Activated T-helper 1 cell treated with Interleukin-2 at 50 U/mL for 16 hours (primary cell): ENCODE measurements at places on chromosomes 2 and 18.

GRCh38 chr2:90207454-90208058 lies 1516.1 kb downstream of the RPIA start:
- DNase-seq, result no peak

DNA sequence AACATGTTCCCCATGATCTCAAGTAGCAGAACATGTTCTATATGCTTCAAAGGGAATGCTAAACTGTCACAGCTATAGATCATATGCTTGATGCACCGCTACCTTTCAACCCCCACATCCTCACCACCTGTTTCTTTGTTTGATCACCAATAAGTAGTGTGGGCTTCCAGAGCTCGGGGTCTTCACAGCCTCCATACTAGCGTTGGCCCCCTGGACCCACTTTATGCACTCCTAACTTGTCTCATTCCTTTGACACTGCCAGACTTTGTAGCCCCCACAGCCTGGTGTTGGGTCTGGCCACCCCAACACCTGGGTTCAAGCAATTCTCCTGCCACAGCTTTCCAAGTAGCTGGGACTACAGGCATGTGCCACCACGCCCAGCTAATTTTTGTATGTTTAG lies 11.6 kb upstream of the RBM44 start:
- no peak for DNase-seq

DNA sequence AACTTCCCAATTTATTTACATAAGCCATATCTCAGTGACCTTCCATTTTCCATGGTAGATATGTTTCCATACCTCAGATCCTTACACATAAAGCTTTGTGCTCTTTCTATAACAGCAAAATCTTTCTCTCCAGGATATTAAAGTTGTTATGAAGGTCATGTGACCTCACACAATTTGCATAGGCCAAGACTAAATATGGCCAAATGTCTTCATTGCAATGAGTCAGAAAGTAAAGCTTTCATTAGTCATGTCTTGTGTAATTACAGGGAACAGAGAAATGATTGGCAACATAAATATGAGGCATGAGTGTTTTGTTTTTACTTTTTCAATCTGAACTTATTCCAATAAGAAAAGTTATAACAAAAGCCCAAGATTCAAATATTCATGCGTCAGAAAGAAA lies 243.5 kb downstream of the ASXL3 start:
- DNase-seq, result no peak

DNA sequence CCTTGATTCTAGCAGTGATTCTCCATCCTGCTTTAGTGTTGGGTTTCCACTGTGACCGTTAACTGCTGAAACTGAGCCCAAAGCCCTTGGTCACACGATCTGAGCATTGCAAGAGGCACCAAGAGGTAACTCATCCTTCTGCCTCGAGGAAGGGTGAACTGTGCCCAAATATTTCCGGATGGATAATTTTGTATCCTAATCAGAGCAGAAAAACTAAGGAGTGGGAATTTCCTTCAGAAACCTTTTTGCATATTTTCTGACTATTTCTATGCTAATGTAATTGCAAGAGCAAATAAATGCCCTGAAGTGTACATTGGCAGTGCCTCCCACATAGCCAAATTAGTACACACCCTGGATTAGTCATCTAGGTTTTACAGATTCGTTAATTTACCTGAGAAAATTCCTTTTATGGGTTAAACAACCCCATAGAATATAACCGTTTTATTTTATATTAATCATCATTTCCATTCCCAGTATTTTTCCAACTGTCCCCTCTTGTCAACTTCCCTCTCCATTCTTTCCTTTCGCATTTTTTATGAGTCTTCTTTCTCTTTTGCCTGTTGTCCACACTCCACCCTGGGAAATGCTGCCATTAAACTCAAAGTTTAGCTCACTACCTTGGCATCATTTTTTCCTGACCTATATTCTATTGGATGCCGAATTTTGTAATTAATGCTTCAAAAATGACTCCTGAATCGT lies 31.7 kb upstream of the COBLL1 start:
- DNase-seq, result no peak

GRCh38 chr2:222547083-222547482 lies 108.8 kb downstream of the FARSB start:
- DNase-seq, result no peak

DNA sequence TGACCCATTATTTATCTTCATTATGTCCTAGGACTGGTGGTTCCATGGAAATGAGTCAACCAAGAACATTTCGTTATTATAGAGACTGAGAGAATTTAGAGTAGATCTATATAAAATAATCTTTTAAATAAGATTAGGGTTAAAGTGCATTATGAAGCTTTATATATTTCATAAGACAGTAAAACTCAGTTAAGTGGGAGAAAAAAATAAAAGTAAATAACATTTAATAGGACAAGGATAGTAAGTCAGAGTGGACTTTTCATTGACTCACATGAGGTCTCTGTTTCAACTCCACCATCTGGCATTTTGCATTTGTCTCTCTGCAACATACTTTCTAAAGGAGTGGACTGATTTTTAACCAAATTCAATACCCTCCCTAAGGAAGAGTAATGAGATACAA lies 125.3 kb upstream of the CCDC68 start:
- DNase-seq, result no peak

GRCh38 chr2:2321200-2321540 lies 9.9 kb downstream of the MYT1L start:
- DNase-seq, result no peak

- no peak for DNase-seq
Observed at GRCh38 chr2:55019526-55020258, 30.6 kb downstream of the RTN4 start.

GRCh38 chr2:23036629-23037028 lies 348.4 kb upstream of the KLHL29 start:
- DNase-seq, result no peak

DNA sequence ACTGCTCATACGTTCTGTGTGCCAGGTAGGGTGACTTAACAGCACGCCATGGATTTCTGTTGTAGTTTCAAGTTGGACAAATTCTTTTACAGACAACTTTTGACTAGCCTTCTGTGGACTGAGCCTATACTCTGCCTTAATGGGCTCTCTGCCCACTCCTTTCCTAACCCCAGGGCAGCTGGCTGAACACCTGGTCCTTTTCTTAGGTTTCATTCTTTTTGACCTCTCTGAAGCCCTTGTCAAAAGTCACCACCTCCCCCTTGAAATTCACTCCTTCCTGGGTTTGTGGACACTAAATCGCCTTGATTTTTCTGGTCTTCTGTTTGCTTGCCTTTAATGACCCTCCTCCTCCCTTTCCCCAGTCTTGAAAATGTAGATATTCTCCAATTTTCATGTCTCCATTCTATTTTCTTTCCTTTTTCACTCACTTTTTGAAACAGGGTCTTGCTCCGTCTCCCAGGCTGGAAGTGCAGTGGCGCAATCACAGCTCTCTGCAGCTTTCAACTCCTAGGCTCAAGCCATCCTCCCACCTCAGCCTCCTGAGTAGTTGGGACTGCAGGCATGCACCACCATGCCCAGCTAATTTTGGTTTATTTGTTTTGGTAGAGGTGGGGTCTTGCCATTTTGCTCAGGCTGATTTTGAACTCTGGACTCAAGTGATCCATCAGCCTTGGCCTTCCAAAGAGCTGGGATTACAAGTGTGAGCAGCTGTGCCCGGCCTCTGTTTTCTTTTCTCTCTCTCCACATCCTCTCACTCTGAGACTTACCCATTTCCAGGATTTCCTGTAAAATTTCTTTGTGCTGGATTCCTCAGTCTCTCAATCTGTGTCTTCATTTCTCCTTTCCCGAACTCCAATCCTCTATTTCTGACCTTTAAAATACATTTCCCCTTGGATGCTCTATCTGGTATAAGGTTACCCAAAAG lies 112.9 kb downstream of the PLB1 start:
- DNase-seq, result no peak

GRCh38 chr2:40032650-40033319 lies 253.7 kb upstream of the THUMPD2 start:
- DNase-seq, result no peak

DNA sequence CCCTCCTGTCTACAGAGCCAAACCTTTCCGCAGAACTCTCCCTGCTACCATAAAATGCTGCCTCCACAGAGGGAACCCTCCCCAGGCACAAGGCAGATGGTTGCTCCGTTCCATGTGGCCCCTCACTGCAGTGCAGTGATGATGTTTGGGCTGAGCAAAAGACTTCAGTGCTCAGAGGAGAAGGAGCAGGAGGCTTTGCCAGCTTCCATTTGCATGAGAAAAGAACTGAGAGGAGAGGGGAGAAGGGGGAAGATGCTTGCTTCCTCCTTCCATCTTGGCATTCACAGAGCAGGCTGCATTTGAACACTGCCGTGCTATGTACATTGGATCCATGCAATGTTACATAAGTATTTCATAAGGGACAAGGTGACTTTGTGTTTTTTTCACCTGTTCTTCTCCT lies 46.6 kb upstream of the TMEM200C start:
- no peak for DNase-seq

GRCh38 chr2:192398236-192398635 lies 203.5 kb upstream of the TMEFF2 start:
- no peak for DNase-seq

DNA sequence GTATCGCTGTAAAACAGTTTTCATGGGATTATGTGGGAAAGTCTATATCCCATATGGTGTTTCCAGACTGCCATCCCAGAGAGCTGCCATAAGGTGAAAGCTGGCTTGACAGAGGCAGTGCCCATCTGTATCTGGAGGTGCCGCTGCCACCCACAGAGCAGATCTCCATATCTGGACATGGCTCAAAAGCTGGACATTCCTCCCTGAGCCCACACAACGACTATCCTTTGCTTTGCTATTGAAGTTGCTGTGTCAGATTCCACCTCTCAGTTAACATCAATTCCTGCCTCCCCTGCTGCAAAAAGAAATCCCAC lies 55.2 kb downstream of the RND3 start:
- DNase-seq, result no peak

GRCh38 chr2:226561962-226562361 lies 237.7 kb downstream of the IRS1 start:
- DNase-seq, result no peak

GRCh38 chr2:102839668-102840388 lies 78.0 kb downstream of the TMEM182 start:
- DNase-seq, result no peak

DNA sequence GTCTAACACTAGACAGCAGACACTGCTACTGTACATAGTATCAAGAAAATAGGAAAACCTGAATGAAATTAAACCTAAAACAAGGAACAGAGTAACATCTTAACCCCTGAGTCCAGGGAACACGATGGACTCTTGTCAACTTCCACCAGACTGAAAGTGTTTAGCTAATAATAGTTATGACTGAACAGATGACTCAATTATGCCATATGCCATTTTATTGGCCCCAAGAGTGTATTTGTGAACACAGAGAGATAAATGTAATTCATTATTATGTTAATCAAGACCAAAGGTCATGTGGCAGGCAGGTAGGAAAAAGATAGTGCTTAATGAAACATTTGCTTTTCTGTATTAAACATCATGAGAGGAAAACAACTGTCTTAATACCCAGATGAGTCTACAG lies 58.0 kb downstream of the NYAP2 start:
- no peak for DNase-seq

DNA sequence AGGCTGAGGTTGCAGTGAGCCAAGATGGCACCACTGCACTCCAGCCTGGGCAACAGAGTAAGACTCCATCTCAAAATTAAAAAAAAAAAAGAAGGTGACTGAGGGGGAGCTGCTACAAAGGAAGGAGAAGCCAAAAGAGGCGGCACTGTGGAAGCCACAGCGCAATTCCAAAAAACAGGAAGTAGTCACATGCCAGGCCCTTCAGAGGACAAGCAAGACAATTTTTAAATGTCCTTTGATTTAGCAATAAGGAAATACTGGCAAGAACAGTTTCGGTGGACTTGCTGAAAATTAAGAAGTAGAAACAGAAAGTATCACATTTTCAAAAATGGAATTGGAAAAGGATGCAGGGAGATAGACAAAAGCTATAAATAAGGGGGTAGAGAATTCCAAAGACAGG lies 122.8 kb downstream of the OSBPL1A start:
- DNase-seq, result no peak

GRCh38 chr2:129802290-129802689 lies 177.2 kb upstream of the RAB6C start:
- no peak for DNase-seq

DNA sequence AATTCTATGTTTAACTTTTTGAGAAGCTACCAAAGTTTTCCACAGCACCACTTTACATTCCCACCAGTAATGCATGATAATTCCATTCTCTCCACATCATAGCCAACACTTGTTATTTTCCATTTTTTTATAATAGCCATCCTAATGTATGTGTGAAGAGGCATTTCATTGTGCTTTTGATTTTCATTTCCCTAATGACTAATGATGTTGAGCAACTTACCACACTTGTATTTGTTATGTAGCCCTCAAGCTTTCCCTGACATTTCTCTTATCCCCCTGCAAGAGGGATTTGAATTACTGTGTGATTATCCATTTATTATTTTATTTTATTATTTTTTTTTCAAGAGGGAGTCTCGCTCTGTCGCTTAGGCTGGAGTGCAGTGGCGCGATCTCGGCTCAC lies 23.6 kb upstream of the SOS1 start:
- no peak for DNase-seq

DNA sequence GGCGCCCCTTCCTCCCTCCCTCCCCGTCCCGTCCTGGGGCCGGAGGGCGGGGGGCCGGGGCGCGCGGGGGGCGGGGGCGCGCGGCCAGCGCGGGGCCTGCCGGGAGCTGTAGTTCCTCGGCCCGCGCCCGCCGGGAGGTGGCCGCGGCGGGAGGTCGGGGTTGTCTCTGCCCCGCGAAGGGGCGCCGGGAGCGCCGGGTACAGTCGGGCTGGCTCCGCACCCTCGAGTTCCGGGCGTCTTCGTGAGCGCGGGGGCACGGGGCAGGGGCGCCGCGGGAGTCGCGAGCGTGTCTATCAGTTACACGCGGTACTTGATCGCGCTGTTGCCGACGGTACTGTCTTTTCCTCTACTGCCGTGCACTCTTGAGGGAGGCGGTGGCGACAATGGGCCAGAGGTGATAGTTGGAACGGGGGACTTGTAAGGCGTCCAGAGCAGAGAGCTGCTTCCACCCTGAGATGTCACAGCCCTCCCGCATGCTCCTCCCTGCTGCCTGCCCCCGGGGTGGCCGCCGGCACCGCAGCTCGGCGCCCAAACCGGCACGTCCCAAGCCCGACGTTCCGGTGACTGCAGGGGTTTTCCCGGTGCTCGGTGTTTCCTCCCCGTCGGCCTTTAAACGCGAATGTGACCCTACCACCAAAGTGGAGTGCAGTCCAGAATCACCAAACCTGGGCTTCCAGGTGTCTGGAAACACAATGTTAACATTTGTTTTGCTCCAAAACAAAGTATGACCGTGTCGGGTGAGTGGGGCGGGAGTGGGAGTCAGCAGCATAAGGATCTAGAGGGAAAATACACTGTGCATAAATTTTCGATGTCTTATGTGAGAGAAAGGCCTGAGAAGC lies at the start of gene PRKD3:
PRKD3 (minus strand) TSS at position 48 of the 839 bp plus-strand sequence. CDS start 8,309 bp downstream, outside the sequence.
- DNase-seq, result peak; percentile 13

- no peak for DNase-seq
Observed at GRCh38 chr18:46034230-46034629, 37.8 kb downstream of the PSTPIP2 start.

GRCh38 chr2:97701851-97702465 lies 11.4 kb upstream of the ZAP70 start:
- DNase-seq, result no peak

- DNase-seq, result no peak
Observed at GRCh38 chr2:192546565-192546964, 351.8 kb upstream of the TMEFF2 start.

GRCh38 chr2:68726608-68727367 lies 7.8 kb upstream of the ARHGAP25 start:
- peak; percentile 59 for DNase-seq
